ENCODE measurements at places on chromosomes 2 and 18. TPM values are rescaled to one million over a fixed set of nuclear protein-coding genes. Genes with fewer than 3 reads are reported as not detected.

Gene GPR155
- total RNA-seq: 2.3 TPM

Gene ACVR1C
- 0.07 TPM for total RNA-seq

Gene IL18R1
- 3.7 TPM for total RNA-seq

Gene TUBA3E
- total RNA-seq: not detected

Gene SS18
- total RNA-seq: 92.8 TPM
